Astrocyte of the spinal cord (primary cell): ENCODE measurements at places on chromosomes 7 and 10.

DNA sequence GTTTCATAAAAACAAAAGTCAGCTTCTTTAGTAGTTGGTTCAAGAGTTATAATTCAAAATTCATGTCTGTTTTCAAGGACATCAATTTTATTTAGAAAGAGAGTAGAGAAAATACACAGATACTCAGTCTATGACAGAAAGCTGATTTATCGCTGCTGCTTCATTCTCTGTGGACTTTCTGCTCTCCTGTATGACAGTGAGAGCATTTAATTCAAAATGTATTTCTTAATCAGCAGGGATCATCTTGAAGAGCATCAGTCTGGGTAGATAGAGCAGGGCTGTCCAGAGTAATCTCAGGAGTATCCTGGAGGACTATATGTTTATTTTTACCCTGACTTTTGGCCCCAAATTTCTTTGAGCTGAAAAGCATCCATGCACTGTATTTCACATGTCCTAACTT, 1676.7 kb downstream of the REEP3 start:
- no peak for DNase-seq

GRCh38 chr10:103757531-103758293, 97.7 kb downstream of the SH3PXD2A start:
- DNase-seq, result peak; percentile 87

GRCh38 chr10:60163786-60164185, 225.9 kb downstream of the ANK3 start:
- no peak for DNase-seq

DNA sequence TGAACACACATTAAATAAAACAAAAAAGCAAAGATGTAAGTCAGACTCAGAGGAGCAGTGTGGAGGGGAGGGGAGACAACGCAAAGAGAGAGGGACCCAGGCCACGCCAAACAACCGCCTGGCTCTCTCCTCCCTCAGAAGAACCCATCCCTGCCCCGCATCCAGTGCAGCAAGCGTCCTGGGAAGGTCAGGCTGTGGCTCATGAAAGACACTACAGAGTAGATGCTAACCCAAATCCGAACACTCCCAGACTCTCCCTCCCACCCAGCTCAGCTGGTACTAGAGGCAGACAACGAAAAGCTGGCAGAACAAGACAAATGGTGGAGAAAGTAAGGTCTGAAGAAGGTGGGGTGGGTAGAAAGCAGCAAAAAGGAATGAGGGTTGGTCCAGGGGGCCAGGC, 39.0 kb downstream of the KCNMA1 start:
- no peak for DNase-seq

DNA sequence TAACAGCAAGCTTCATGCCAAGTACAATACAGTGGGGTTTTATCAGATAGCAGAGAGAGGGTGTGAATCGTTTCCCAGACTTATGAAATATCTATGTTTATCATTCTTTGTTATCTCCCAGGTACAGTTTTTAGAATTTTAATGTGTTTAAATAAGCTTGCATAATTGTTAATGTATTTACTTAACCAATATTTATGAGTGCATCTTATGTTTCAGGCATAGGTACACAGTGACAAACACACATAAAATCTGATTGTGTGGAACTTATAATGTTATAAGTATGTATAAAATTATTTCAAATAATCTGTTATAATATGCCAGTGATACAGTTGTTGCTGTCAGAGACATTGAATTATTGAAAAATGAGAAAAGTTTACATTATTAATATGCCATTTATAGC, 1011.4 kb upstream of the C7orf33 start:
- DNase-seq, result no peak

DNA sequence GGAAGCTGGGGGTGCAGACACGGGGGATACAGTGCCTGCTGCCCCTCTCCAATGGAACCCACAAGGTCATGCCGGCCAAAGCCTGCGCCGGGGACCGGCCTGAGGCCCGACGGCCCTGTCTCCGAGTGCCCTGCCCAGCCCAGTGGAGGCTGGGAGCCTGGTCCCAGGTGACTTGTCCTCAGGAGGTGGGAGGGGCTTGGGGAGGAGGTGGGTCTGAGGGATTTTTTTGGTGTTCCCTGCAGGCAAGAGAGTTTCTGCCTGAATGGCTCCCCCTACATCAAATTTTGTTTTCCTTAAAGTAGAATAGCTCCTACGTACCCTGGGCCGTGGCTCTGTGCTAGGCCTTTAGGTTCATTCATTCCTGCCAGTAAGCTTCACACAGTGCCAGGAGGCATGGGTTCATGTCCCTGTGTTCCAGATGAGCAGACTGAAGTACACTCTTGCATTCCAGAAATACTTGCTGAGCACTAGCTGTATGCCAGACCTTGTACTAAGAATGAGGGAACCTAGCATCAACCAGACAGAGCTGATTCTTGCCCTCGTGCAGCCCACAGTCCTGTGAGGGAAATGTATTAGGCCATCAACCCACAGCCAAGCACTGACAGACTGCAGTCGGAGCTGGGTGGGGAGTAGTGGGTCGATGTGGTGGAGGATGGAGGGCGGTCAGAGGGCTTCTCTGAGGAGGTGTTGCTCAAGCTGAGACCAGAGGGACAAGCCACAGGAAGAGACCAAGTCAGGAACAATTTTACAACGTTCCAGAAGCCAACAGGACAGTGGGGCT, 31.1 kb downstream of the TBATA start:
- peak; percentile 24 for DNase-seq

GRCh38 chr7:39720586-39720985, 97.2 kb downstream of the RALA start:
- no peak for DNase-seq

GRCh38 chr7:49099587-49100326, 175.4 kb downstream of the CDC14C start:
- DNase-seq, result no peak

GRCh38 chr7:67440321-67440720, 443.7 kb downstream of the TYW1 start:
- no peak for DNase-seq

- DNase-seq, result no peak
These were observed 625.7 kb upstream of the ANKRD30A start for GRCh38 chr10:36499693-36500092.

- DNase-seq, result no peak
These were observed 115.0 kb upstream of the KIF5B start for GRCh38 chr10:32171204-32171603.
